NCI-H2081 (cell line): ENCODE measurements at places on chromosomes 1 and 21.

DNA sequence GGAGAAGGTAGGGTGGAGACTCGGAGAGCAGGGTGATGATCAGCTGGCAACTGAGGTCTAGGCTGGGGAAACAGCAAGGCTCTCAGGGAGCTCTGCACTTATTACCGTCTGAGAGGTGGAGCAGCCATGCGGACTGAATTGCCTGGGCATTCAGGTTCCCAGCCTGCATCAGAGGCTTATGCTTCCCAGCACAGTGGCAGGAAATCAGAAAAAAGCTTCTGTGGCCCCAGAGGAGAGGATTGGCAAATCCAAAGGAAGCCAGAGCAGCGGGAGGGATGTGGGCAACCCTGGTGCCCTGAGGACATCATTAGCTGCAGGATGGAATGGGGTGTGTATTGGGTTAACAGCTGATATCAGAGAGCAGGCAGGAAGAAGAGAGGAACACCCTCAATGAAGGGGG, 374.1 kb upstream of the POU3F1 start:
- DNase-seq, result no peak

DNA sequence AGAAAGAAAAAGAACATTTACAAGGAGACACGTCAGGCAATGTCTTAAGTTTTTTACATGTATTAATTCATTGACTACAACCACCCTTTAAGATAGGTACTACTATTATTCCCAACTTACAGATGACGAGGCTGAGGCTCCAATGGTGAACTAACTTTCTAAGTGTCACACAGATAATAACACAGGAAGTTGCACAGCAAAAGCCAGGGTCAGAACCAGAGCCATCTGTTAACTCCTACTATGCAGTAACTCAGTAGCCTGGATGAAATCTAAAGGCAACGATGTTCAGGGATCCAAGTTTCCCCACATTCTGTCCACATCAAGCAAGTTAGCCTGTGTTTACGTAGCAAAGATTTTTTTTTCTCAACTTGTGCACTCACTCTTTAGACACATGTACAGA, 371.7 kb downstream of the PTPRC start:
- DNase-seq, result no peak

GRCh38 chr1:223348439-223348838, 15.5 kb downstream of the SUSD4 start:
- DNase-seq, result no peak

DNA sequence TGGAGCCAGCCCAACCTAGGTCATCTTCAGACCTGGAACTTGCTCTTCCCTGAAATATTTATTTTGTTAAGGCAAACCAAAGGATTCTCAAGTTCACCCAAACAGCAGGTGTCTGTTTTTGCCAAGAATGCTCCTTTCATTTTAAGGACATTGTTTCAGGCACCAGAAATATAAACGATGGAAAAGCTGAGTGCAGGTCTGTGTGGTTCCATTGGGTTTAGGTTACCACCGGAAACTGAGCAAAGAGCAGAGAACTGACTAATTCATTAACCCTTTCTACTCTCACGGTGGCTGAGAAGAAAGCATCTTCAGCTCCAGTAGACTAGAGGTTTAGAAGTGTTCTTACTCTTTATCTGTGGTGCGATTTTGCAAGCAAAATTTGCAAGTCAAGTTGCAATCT, 38.0 kb upstream of the ZC3H11B start:
- DNase-seq, result no peak

- DNase-seq, result peak; percentile 51
Measured at GRCh38 chr1:157505481-157506272, 46.6 kb downstream of the FCRL5 start.

DNA sequence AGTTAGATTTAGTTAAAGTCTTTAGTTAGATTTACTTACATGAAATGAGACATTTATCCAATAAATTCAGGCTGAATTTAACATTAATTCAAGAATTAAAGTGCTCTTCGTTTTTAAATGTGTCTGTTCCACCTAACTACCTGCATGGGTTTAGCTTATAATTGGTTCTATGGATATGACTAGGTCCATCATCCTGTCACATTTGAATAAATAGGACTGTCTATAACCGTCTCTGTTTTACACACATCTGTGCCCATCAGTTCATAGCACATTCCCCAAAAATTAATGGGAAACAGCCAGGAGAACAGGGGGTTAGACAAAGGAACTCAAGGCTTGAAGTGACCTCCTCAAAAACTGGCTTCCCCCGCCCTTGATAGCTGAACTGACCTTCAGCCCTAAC, 219.6 kb downstream of the MRPL39 start:
- DNase-seq, result no peak

DNA sequence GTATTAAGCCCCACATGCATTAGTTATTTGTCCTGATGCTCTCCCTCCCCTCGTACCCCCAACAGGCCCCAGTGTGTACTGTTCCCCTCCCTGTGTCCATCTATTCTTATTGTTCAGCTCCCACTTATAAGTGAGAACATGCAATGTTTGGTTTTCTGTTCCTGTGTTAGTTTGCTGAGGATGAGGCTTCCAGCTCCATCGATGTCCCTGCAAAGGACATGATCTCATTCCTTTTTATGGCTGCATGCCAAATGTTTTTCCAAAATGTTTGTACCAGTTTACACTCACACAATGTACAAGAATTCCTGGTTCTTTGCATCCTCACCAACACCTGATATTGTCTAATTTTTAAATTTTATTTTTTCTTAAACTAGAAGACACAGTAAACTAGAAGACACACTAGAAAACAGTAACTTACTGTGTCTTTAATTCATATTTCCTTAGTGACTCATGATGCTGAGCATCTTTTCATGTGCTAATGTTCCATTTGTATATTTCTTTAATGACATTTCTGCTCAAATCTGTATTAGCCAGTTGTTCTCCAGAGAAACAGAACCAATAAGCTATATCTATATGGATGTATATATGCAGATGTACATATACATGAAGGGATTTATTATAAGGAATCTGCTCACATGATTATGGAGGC, 19.4 kb upstream of the USP1 start:
- DNase-seq, result no peak

DNA sequence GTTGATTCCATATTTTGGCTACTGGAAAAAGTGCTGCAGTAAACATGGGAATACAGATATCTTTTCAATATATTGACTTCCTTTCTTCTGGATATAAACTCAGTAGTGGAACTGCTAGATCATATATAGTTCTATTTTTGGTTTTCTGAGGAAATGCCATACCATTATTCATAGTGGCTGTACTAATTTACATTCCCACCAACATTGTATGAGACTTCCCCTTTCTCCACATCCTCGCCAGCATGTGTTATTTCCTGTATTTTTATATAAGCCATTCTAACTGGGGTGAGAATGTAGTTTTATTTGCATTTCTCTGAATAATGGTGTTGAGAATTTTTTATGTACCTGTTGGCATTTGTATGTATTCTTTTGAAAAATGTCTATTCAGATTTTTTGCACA, 385.2 kb downstream of the NUF2 start:
- no peak for DNase-seq

DNA sequence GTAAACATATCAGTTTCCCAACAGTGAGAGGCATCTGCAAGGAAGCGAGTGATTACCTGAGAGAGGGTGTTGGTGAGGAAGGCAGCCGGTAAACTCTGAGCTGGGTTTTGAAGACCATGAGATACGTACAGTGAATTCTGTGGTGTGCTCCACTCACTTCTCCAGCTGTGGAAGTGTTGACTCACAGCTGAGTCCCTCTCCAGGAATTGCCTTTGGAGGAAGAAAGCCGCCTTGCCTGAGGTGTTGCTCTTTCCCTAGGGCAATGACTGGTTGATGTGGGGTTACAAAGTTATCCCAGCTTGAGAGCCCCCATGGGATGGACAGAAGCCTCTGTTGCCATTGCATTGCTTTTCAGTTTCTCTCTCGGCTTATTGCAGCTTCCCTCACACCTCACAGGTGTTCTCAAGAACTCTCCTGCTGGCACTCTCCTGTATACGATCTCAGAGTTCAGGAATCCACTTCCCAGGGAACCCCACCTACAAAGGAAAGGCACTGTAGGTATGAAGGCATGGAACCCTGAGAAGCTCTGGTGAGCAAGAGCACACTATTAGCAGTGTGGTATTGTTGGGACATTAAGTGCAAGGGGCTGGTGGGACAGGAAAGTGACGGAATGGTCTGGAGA, 10.8 kb downstream of the NHLH1 start:
- no peak for DNase-seq

GRCh38 chr1:203888807-203889251, 27.4 kb downstream of the SNRPE start:
- no peak for DNase-seq

DNA sequence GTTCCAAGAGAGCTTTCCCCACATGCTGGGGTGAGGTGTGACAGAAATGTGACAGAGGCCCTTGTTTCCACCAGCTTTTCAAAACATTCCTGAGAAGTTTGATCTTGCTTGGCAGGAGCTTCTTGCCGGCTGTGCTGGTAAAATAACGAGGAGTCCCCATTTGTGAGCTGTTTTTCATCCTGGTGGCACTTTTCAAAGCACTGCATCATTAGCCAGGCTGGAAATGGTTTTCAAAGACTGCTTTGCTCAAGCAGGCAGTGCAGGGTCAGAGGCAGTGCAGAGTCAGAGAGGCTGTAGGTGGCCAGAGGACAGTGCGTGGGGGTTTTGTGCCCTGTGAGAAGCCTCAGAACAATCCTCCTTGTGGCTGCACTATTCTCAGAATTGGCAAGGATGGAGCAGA, 75.8 kb upstream of the KCNA3 start:
- no peak for DNase-seq

DNA sequence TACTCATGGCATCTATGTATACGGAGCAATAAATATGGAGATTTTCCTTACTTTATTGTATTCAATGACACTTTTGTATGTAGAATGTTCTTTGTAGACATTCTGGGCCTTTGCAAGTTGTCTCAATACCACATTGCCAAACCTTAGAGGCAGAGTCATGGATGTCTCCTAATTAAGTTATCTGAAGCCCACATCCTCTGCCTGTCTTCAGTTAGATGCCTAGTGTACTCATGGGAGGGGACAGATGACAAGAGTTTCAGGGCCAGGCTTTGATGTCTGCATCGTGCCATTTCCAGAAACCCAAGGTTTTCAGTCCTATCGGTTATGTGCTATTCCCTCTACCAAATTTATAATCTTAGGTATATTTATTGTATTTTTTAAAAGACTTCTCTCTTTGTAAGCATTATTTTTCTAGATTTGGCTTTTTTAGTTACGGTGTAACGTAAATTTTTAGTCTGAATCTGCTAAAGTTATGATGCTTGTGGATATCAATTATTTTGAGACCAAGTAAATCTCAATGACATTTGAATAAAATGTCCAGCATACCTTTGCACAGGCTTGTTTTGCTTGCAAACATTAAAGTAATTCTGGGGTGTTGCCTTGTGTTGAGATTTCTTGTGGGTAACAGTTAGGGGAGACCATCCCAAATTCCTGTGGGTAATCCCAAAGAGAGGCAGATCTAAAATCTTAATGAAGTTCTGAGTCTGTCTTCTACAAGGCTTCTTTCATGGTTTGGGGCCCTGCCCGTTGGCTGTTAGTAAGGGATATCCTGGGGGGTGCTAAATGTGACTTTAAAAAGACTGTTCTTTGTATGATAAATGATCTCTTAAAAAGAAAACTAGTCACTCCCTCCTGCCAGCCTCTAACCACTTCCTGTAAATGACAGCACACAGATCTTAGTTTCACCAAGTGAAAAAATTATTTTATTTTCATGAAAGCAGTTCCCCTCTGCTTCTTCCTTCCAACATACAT, 8.0 kb upstream of the MACF1 start:
- DNase-seq, result no peak

DNA sequence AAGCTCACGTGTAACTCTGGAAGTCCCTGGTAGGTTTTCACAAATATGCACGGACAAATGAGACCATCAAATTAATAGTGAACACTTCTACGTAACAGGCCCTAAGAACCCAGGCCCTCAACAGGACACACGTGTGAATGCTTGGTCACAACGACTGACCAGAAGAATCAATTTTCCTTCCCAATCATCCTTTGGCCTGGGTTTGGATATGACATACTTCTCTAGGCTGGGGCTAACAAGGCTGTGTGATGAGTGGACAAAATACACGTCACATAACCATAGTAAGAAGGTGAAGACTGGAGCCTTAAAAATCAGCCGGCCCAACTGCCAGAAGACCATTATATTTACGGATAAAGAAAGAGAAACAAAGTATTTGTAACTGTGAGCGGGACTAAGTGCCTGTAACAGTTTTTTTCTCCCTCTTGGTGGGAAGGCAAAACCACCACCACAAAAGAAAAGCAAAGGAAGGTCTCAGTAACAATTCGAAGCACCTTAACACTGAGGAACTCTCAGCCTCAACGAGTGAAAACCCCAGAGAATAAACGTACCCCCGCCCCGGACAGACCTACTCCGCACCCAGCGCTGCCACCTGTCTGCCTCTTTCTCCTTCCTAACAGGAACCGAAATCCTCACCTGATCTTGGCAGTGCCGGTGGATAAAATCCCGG, 450 bp downstream of the SDE2 start:
- no peak for DNase-seq

DNA sequence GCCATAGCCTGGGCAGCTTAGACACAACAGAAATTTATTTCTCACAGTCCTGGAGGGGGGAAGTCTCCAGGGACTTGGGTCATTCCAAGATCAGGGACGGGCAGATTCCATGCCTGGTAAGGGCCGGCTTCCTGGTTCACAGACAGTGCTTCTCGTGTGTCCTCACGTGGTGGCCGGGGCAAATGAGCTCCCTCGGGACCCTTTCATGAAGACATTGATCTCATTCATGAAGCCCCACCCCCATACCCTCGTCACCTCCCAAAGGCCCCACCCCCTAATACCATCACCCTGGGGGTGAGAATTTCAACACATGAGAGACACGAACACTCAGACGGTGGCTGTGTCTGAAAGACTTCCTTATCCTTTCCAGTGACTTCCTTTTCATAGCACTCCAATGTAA, 51.5 kb downstream of the ACOT7 start:
- DNase-seq, result no peak

- no peak for DNase-seq
Measured at GRCh38 chr1:92838519-92838918, 6.7 kb downstream of the RPL5 start.

- DNase-seq, result no peak
Measured at GRCh38 chr1:15017120-15017519, 136.4 kb upstream of the TMEM51 start.
